ENCODE measurements at places on chromosomes 1 and 21.

- DNase-seq = no peak
Measured at GRCh38 chr1:6955357-6956094, 170.3 kb downstream of the CAMTA1 start.

- no peak for DNase-seq
Measured at GRCh38 chr1:115293006-115293405, 45.0 kb downstream of the NGF start.

DNA sequence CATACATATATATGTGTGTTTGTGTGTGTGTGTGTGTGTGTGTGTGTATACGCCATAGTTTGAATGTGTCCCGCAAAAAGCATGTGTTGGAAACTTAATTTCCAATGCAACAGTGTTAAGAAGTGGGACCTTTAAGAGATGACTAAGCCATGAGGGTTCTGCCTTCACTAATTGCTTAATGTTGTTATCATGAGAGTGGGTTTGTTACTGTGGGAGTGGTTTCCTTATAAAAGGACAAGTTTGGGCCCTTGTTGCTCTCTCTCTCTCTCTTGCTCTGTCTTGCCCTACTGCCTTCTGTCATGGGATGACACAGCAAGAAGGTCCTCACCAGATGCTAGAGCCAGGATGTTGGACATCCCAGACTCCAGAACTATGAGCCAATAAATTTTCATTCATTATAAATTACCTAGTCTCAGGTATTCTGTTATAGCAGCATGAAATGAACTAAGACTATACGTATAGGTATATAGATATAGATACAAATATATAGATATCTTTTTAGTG lies 103.8 kb upstream of the ZC3H11B start:
- DNase-seq = no peak

GRCh38 chr1:95966866-95967265 lies 732.9 kb downstream of the RWDD3 start:
- DNase-seq = no peak
